Liver (tissue), 10 donors: ENCODE measurements at places on chromosomes 7 and 10.
A peak's percentile ranks its signal among the peaks of the same experiment; 100 is the strongest.

DNA sequence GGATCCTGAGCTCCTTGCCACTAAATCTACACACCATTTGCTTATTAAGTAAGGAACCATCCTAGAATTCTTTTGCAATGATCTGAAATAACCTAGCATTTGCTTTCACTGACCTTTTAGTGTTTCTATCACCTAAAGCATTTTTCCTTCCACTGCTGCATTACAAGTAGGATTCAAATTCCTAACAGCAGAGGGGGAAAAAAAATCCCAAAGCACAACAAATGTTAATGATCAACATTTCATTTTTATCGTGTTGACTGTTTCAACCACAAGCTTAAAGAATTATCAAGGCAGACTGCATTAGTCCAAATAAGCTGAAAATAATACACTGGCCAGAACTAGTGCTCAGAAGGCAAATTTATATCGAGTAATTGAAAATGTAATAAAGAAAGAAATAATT, 174.7 kb upstream of the TCF7L2 start:
- no peak for DNase-seq

DNA sequence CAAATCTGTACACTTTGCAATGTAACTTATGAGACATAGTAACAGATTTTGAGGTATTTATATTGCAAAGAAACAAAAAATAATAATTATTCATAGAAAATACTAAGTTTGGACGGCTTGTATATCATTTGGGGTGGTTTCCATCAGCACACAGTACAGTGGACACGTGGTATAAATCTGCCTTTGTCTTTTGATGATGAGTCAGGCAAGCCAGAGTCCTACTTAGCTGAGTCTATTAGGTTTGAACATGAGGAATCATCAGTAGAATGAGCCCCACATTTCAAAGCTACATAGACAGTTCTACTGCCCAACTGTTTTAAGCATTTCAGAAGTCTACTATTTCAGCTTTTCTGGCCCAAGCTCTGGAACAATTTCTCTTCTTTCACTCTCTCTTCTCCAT, 803.2 kb downstream of the PHTF2 start:
- DNase-seq = no peak

GRCh38 chr7:98993024-98993897, 114.9 kb downstream of the TRRAP start:
- no peak for DNase-seq

- no peak for DNase-seq
Measured at GRCh38 chr10:100528123-100528886, 1.4 kb downstream of the NDUFB8 start.

GRCh38 chr10:132236881-132237280, 50.1 kb downstream of the DPYSL4 start:
- no peak for DNase-seq

GRCh38 chr7:108012499-108013430, 9.8 kb upstream of the LAMB1 start:
- no peak for DNase-seq

- DNase-seq = no peak
Measured at GRCh38 chr7:74078461-74078860, 5.1 kb upstream of the LIMK1 start.

DNA sequence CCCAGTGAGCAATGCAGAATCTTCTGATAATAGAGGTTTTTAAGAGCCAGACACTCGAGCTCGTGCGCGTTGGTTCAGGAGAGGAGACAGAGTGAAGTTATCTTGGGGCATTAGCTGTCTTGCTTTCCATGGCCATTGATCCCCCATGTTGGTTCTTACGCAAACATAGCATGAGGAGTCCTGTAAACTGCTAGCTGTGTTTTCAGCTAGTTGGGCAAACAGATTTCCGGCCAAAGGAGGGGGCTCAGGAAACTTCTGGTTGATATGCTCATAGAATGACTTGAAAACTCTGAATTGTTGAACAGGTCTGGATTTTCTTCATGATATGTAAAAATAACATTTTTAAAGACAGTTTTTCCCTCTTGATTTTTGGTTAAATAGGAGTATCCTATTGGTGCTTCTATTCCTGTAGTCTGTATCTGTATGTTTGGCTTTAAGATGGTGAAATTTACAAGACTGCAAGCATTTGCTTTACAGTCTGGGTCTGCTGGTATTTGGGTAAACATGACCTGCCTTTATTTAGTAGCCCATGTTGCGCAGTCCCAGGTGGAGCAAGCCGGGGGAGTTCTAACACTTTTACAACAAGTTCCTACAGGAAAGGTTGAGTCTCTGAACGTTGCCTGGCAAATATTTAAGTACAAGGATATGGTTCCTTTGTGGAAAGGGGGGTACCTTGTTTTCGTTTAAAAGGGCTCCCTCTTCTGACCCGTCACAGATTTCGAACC, 218.4 kb upstream of the KCND2 start:
- DNase-seq = no peak

- DNase-seq = no peak
Measured at GRCh38 chr10:115125505-115125904, 32.3 kb downstream of the ATRNL1 start.

- no peak for DNase-seq
Measured at GRCh38 chr7:140218656-140219055, 41.9 kb upstream of the KDM7A start.

GRCh38 chr10:126551202-126551601, 119.3 kb downstream of the C10orf90 start:
- DNase-seq = no peak

DNA sequence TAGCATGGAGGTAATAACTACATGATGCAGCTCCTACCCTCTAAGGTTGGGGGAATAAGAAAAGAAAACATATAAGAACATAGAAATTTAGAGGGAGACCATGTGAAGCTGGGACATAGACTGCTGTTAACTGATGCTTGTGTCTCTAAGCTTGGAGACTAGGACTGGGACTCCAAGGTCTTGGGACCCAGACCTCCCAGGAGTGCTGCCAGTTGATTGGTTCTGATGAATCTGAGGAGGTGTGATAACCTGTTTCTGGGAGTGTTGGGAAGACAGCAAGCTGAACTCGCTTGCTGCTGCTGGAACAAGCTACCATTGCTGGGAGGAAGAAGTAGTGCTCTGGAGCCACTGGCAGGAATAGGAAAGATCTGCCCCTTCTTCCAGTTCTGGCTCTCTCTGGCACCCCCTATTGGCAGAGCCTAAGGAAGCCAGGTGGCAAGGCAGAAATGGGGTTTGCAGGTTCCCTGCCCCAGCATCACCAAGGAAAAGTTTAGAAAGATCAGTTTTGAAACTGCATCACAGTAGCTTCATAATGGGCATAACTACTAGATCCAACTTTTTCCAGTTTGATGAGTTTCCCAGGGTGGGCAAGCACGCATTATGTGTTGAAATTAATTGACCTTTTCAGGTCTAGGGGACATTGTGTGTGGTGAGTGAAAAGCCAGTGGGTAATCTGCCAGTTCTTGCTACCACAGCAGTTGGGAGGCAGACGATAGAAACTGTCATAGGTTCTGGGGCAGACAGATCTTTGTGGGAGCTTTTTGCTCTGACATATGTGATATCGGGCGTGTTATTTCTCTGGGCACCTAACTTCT, 140.7 kb downstream of the SND1 start:
- DNase-seq = peak; percentile 68

DNA sequence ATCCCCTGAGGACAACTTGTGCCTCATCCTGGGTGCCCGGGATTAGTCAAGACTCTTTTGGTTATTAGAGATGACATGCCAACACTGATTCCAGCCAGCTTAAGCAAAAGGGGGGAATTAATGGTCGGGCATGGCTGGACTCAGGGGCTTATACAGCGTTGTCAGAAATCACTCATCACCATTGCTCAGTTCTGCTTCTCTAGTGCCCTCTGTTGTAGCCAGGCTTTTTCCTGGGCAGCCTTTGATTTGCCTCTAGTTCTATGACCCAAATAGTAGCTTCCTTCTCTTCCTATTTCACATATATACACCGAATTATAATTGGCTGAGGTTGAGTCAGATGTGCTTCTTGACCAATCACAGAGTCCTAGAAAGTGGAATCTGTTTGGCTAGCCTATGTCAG, 192.0 kb upstream of the HABP2 start:
- no peak for DNase-seq

DNA sequence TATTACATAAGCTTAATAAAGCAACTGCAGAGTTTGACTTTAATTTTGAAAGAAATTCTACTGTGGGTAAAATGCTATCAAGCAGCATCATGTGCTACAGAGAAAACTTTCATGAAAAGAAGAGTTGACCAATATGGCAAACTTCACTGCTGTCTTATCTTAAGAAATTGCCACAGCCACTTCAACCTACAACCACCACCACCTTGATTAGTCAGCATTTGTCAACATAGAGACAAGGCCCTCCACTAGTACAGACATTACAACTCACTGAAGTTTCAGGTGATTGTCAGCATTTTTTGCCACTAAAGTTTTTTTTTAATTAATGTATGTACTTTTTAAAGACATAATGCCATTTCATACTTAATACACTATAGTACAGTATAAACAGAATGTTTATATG, 350.3 kb downstream of the HPSE2 start:
- no peak for DNase-seq

DNA sequence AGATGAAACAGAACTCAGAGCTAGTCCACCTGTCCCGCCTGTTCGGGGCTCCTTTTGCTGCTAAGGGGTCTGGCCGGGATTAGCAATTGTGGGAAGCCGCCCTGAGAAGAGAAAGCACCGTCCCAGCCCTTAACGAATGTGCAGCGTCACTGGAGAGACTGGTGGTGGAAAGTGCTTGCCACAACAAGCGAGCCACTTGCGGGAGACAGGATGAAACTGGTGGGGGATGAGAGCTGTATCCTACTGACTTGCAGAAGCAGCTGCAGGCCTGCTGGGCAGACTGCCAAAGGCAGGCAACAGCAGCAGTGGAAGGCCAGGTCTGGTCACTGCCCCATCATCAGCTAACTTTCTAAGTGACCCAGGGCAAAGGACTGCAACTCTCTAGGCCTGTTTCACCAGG, 95.4 kb downstream of the FAM53B start:
- peak; percentile 67 for DNase-seq

DNA sequence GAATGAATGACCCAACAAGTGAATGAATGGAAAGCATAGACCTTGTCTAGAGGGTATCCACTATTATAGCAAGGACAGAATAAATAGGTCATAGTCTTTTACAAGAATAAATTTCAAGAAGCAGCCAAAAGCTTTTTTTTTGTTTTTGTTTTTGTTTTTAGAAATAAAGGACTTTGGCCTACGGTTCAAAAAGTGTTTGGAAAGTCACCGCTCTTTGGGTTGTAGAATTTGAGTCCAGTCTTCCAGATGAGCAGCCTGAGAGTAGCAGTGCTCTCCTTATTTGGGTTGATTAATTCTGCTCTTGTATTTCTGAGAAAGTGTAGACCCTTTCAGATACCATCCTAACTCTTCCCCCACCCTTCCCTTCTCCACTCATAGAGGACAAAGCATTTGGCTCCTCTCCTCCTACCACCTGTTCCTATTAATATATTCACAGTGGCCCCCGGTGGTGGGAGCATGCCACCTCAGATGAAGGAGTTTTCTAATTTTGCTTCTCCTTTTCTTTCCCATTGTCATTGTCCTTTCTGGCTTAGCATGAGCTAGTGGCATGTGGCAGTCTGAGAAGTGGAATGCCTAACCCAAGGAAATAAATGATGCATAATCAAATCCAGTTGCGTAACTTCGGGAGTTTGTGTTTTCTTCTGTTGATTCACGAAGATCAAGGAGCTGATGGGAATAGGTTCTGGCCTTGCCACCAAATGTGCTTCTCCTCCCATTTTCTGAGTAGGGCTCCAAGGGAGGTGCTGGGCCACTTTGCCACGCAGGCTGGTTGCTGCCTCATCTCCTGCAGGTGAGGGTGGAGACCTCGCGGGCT, 114.7 kb downstream of the CHN2 start:
- no peak for DNase-seq

GRCh38 chr10:128030498-128031072, 95.6 kb downstream of the MKI67 start:
- DNase-seq = no peak

GRCh38 chr7:45088146-45088701, 545 bp downstream of the NACAD start:
- DNase-seq = no peak

- DNase-seq = no peak
Measured at GRCh38 chr7:108038986-108039385, 36.0 kb upstream of the LAMB1 start.

DNA sequence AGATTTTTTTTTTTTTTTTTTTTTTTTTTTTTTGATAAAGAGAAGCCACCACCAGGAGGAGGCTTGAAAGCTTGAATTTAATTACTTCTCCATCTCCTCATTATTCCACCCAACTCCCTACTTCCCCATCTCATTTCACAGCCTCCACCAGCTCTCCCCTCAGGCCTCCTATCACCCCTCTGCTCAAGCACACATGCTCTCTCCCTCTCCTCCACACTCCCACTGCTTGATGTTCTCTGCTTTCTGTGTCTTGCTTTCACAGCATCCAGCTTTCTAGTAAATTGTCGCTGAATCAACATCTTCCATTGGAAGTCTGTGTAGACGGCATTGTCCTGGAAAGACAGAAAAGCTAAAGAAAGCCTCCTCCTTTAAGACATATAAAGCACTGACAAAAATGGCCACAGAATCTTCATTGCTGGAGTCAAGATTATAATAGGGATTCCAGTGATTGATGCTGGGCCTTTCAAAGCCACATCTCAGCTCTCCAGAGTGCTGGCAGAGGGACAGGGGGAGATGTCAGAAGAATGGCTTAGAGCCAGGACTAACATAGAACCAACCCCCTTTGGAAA, 58.3 kb downstream of the DOCK4 start:
- DNase-seq = no peak

- no peak for DNase-seq
Measured at GRCh38 chr10:24715246-24715769, 8.4 kb downstream of the ARHGAP21 start.

- no peak for DNase-seq
Measured at GRCh38 chr7:151755131-151755801, 121.6 kb downstream of the PRKAG2 start.

GRCh38 chr7:80135309-80136104, 876 bp downstream of the GNAI1 start:
- peak; percentile 67 for DNase-seq

- no peak for DNase-seq
Measured at GRCh38 chr10:65891073-65891981, 1034.5 kb upstream of the LRRTM3 start.

DNA sequence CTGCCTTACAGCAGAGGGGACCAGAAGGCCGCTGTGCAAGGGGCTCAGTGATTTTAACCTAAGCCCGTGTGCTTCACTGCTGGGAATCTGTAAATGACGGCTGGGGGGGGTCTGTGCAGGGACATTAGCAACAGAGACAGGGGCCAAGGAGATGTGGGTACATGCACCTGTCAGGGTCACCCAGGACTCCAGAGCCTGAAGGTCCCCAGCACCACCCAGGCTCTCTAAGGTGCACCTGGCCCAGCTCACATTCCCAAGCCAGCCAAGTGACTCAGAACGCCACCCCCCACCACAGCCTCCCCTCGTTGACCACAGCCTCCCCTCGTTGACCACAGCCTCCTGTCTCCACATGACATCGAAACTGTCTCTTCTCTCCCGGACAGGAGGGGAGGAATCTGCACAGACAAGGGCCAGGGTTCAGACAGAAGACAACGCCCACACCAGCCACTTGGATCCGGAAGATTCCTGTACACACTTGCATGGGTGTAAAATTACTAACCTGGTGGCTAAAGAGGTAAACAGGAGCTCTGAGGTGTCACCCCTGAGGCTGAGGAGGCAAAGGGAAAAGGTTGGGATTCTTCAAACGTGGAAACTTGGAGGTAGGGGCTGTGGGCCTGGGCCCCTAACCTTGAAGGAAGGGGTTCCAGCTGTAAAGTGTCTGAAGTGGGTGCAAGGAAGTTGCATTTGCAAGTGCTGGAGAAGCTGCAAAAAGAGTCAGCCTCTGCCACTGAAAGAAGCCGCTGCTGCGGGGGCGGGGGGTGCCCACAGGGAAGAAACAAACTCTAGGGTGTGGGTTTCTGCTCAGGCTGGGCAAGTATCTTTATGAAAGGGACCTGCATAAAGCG, 27.0 kb downstream of the CALML3 start:
- DNase-seq = no peak
